ENCODE measurements at places on chromosomes 13 and 19.

- no peak for DNase-seq
Measured at GRCh38 chr19:35013820-35014754, 14.0 kb downstream of the GRAMD1A start.

GRCh38 chr13:39571502-39572092, 31.4 kb downstream of the LHFPL6 start:
- no peak for DNase-seq

DNA sequence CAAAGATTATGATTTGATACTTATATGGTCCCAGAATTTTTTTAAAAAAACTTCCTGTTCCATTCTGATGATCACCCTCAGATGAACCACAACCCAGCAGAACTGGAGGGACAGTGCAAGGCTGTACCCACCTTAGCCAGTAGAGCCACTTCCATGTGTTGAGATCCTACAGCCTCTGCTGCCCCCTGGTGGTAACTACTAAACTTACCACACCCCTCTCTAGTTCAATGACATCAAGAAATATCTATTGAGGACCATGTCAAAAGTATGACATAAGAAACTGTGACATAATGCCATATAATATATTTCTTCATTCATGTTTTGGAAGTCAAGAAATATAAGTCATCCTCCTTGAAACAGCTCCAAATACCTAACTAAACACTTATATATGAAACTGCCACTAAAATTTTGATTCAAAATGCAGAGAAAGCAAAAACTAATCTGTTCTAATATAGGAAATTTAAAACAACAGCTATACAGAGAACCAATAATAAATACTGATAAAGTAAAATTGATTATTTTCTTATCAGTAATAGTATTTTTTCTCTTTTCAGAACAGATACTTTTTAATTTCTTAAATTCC, 412.6 kb downstream of the KCTD12 start:
- DNase-seq = peak; percentile 60

- DNase-seq = no peak
Measured at GRCh38 chr13:76745261-76746200, 140.7 kb downstream of the KCTD12 start.

DNA sequence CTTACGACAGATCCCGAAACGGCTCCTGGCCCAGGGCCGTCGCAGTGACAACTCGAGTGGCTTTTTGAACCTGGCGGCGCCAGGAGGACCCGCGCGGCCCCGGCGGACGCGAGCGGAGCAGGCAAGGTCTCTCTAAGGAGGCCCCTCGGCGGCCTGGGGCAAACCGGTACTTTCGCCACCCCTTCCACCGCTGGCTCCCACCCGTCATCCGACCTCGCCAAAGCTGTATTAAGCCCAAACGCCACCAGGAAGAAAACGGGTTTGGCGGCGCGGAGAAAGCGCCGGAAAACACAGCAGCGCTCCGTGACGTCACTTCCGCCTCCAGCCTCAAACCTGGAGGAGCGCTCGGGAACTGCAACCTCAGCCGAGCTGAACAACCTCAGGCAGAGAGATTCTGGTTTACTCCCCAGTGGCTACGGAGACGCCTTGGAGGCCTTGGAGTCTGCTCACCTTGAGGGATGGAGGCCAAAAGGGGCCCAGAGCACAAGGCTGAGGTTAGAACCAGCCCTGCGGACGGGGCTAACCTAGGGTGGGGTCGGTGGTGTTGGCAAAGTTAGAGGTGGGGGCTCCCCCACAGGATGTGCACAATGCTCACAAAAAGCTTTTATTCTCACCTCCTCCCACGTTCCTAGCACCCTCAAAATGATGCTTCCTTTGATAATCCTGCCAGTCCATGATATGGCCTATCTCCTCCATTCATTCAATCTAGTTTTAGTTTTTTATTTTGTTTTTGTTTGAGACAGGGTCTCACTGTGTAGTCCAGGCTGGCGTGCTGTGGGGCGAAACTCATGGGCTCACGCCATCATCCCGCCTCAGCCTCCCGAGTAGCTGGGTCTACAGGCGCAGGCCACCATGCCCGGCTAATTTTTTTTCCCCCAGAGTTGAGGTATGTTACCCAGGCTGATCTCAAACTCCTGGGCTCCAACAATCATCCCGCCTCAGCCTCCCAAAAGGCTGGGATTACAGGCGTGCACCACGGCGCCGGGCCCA, at the start of gene ZNF266:
Gene ZNF266 (minus strand): TSS at position 295 of the 990 bp plus-strand sequence. CDS start 15,484 bp downstream, outside the sequence.
- peak; percentile 89 for DNase-seq

DNA sequence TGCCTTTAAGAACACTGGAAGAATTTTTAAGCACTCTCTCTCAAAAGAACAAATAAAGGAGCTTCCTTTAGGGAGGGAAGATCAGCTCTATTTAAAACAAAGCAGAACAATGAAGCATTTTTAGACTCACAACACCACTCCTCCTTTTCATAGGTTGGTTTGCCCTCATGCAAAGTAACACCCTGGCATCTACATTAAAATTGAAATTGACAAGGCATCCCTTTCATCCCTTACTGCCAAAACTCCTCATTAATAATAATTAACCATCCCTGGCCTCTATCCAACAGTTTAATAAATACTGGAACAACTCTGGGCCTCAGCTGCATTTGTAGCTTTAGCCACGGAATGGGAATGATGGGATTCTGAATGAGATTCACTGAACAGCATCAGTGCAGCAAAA, 929.1 kb downstream of the PCDH9 start:
- no peak for DNase-seq

- DNase-seq = no peak
Measured at GRCh38 chr19:37932985-37933936, 26.3 kb downstream of the SIPA1L3 start.

- DNase-seq = peak; percentile 28
Measured at GRCh38 chr19:38024992-38025908, 118.2 kb downstream of the SIPA1L3 start.

GRCh38 chr13:81770868-81771505, 1430.1 kb upstream of the SPRY2 start:
- DNase-seq = no peak

DNA sequence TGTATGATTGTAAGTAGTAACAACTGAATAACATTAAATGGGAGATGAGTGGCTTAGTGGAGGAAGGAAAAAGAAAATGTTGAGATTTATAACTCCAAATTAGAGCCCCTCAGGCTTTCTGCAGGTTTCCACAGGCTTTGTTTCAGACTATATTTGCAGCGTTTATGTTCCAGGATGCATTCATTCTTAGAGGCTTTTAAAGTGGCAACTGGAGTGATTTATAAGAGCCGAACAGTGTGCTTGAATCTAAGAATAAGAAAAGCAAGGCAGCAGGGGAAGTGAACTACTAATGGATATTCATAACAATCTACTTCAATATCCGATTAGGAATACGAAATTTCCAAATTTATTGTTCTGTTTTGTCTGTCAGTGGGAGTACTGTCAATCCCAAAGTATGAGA, 91.0 kb downstream of the UFM1 start:
- no peak for DNase-seq

GRCh38 chr19:43591904-43592772, 3.8 kb downstream of the IRGQ start:
- DNase-seq = no peak

DNA sequence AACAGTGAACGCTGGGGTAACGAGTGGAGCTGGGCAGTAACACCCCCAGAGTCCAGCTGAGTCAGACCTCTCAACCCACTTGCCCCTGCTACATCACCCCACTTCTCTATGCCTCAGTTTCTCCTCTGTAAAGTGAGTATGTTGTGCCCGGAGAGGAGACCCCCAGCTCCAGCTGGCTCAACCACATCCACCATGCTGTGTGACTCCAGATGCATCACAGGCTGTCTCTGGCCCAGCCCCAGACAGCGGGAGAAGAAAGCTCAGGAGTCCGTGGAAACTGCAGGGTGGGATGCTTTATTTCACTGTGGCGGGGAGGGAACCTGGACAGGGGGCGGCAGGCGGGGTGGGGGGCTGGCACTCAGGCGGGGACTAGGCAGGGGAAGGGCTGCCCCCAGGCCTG, 9.6 kb upstream of the ELL start:
- DNase-seq = no peak

- no peak for DNase-seq
Measured at GRCh38 chr19:18363787-18364186, 22.2 kb upstream of the GDF15 start.

GRCh38 chr19:54156490-54156889, 3.0 kb downstream of the LENG1 start:
- DNase-seq = no peak

- no peak for DNase-seq
Measured at GRCh38 chr13:25707726-25708125, 336.0 kb downstream of the ATP8A2 start.

- no peak for DNase-seq
Measured at GRCh38 chr19:38893341-38893771, 6.1 kb downstream of the SIRT2 start.

GRCh38 chr19:7769171-7769570, 6.1 kb downstream of the CLEC4M start:
- DNase-seq = no peak

DNA sequence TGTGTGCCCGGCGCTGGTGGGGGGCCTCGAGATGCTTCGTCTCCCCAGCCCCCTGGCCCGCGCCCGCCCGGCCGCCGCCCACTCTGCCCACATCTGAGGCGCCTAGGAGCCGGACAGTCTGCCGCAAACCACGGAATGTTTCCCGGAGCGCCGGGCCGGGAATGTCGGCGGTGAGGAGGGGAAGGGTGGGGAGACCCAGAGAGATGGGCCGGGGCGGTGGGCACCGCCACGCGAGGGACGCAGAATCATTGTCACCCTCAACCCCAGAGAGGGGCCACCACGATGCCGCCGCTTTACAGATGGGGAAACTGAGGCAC, 46.1 kb upstream of the NFIC start:
- no peak for DNase-seq

- no peak for DNase-seq
Measured at GRCh38 chr13:44104197-44104490, 224.4 kb downstream of the LACC1 start.

DNA sequence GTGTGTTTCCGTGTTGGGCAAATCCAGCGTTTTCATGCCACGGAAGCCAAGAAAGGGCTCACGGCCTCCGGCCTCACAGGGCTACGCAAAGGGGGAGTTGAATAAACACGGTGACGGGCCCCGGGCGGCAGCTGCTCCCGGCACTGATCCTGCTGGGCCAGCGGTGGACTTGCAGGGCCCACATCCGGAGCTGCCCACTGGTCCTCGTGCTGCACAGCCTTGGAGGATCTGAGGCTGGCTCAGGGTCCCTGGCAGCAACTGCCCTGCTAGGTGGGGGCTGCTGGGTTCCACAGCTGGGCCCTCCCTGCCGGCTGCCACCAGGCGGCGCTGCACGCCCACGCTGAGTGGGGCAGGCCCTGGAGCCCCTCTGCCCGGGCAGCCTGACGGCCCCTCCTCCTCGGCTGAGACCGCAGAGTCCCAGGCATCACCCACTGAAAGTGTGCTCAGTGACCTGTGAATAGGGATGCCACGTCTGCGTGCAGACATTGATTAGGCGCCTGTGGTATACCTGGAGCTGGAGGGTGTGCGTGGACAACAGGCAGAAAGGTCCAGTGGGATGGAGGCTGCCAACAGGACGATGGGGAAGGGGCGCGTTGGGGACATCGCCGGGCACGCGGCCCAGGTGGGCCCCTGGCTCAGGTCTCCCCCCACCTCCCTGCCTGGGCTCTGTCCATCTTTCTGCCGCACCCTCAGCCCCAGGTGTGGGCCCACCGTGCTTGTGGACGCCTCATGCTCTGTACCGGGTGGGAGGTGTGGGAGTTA, 5.3 kb upstream of the HCN2 start:
- DNase-seq = peak; percentile 73

DNA sequence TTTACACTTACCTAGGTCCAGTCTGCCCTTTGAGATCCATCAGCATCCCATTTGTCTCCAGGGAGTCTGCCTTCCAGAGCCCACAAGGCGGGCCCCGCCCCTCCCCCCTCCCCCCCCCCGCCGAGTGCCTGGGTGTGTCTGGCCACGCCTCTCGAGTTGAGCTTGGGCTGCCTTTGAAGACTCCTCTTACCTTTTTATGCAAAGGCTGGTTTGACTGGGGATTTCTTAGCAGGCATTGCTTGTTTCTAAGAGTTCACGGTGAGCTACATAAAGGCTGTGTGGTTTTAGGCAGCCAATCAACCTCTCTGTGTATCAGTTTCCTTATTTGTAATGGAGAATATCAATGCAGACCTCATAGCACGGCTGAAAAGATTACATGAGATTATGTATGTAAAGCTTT, 11.3 kb downstream of the GPR12 start:
- DNase-seq = peak; percentile 47

- no peak for DNase-seq
Measured at GRCh38 chr19:271856-272255, 19.3 kb downstream of the PLPP2 start.

DNA sequence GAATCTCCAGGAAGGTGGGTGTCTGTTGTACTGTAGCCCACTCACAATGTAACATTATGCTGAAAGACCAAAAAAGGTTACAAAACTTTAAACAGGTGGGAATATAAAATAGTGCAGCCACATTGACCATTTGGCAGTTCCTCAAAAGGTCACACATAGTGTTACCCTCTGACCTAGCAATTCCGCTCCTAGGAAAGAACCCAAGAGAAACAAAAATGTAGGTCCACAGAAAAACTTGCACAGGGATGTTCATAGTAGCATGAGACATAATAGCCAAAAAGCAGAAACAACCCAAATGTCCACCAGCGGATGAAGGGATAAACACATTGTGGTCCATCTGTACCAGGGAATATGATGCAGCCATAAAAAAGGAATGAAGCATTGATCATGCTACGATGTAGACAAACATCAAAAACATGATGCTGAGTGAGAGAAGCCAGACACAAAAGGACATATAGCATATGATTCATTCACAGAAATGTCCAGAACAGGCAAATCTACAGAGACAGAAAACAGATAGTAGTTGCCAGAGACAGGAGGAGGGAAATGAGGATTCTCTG, 27.9 kb downstream of the CPAMD8 start:
- DNase-seq = no peak

- peak; percentile 27 for DNase-seq
Measured at GRCh38 chr19:45195764-45196163, 17.2 kb downstream of the BLOC1S3 start.

DNA sequence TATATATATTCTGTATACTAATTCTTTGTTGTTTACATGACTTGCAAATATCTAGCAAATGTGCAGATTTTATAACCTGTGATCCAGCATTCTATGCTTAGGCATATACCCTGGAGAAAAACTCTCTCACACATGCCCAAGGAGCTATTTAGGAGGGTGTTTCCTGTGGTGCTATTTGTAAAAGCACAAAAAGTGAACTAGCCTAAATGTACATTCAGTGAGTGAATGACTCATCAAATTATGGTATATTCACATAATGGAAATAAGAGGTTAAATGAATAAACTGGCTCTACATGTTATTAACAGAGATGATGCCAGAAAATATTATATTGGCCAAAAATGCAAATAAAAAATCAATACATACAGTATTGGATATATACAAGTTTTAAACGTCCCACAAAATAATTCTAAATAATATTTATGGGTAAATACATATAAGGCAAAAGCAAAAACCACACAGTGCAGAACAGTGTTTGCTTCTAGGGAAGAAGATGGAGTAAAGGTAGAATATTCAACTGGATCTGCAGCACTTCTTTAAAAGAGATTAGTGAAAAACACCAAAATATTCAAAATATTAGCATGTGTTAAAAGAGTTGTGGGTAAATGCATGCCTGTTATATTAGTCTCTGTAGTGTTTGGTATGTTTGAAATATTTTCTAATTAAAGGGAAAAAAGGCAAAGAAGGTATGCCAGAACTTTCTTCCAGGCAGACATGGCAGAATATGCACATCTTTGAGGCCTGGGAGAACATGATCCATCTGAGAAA, 344.7 kb downstream of the KLF5 start:
- DNase-seq = no peak

- no peak for DNase-seq
Measured at GRCh38 chr19:40294560-40294959, 9.4 kb upstream of the AKT2 start.

Measured in K562 (cell line).